Mesendoderm (in vitro differentiated cells): ENCODE measurements at places on chromosomes 5 and 9.

DNA sequence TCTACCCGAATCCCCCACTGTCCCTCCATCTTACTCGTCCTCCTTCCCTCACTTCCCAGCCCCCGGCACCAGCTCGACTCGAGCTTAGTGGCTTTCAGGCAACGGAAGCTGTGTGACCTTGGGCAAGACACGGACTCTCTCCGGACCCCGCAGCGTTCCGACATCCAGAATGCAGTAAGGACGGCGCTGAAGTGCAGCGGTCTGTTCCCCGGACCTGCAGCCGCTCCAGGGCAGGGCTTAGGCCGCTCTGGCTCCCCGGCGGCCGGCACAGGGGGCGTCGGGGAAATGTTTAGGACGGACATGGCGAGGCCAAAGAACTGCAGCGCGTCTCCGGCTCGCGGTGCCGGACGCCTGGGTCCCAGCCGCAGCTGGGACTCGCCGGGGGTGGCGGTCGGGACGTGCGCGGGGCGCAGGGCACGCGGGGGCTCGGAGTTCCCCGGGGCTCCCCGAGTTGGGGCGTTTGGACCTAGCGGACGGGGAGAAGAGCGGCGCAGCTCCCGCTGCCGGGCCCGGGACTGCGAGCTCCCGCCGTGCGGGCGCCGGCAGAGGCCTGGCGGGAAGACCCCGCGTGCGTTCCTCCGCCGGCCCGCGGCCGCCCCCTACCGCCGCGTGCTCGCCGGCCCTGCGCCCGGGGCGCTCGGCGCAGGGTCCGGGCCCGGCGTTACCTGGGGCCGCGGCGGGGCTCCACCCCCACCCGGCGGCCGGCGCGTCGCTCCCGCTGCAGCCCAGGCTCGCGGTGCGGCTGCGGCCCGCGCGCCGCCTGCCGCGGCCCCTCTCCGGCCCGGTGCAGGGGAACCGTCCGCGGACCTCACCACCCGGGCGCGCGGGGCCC, 5.6 kb upstream of the RNF44 start:
- peak; percentile 71 for DNase-seq

GRCh38 chr5:5285906-5286305, 136.6 kb upstream of the ICE1 start:
- DNase-seq: no peak

GRCh38 chr9:133528001-133528875, 3.5 kb upstream of the MYMK start:
- DNase-seq: no peak

GRCh38 chr5:172691886-172692285, 50.8 kb downstream of the NEURL1B start:
- peak; percentile 68 for DNase-seq

GRCh38 chr5:68817632-68818031, 276.2 kb upstream of the SLC30A5 start:
- DNase-seq: no peak

DNA sequence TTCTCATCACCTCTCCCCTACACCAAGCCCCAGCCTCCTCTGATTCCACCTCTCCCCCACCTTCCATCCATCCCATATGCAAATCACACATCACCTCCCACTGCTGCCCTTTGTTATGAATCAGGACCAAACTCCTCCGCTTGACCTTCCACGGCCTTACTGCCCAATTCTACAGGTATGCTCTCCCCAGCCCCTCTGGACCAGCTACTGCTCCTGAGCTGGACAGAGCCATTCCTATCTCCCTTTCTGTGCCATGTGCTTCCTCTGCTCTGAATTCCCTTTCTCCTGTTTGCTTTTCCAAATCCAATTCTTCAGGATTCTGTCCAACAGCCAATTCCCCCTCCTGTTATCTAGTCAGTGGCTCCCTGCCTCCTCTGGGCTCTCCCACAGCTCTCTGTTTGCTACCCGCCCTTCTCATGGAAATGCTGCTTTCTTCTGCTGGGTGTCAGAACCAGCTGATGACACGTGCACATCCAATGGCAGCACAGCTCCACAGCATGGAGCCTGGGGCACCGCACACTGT, 8.3 kb downstream of the FABP6 start:
- no peak for DNase-seq

DNA sequence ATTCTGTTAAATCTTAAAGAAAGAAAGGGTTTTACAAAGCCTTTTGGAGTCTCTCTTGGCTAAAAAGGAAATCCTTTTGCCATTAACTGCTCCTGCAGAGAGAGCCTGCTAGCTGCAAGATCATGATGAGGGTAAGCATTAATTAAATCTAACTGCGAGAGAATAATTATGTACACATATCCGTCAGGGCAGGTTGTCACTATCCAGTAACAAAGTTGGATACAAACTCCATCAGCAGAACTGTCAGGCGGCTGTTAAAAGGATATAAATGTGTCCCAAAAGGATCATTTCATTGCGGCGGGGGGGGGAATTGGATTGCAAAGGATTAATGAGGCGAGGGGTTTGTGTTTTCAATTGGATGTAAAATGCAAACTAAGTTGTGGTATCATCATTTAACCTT, 289.3 kb downstream of the ASTN2 start:
- DNase-seq: no peak

- no peak for DNase-seq
Measured at GRCh38 chr5:146751781-146752401, 126.7 kb downstream of the PPP2R2B start.

DNA sequence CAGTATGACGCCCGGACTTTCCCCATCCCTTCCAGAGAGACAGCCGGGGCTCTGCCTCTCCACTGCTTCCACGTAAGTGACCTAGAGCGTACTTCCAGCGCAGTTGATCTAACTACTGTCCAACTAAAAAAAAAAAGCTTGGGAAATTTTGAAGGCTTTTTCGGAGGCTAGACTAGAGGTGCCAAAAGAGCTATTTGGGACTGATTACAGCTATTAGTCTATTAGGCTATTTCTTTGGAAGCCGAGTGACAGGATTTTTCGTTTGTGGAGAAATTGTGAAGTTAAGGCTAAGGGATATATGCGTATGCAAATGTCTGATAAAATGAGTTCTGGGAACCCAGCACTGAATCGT, 1.5 kb downstream of the CCNO start:
- no peak for DNase-seq

DNA sequence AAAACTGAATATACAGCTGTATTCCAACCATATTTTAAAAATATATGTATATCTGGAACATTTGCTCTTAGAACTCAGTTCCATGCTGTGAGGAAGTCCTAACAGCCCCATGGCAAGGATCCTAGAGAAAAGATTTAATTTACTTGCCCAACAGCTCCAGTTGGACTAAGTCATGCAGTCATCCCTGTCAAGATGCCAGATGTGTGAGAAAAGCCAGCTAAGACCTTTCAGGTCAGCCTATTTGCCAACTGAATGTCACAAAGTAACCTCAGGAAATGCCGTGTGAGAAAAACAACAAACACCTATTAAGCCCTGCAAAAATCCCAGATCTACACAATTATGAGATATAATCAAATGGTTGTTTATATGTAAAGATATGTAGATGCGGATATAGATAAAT, 416.3 kb downstream of the NR2F1-AS1 start:
- DNase-seq: peak; percentile 48

- DNase-seq: no peak
Measured at GRCh38 chr9:110123341-110124095, 84.4 kb downstream of the C9orf152 start.

DNA sequence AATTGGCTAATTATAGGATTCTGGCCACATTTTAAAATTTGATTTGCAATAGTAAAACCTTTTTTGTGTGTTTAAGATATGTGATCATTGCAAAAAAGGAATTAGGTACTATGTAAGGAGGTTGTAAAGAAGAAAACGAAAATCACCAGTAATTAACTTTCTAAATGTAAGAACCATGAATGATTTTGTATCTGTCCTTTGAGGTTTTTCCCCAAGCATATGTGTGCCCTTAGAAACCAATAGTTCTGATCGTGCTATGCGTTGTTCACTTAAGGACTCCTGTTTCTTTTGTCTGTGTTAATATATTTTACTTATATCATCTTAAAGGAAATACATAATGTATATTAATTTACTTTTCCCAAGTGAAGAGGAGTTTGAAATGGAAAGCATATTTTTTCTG, 410.2 kb downstream of the PSAT1 start:
- DNase-seq: no peak

DNA sequence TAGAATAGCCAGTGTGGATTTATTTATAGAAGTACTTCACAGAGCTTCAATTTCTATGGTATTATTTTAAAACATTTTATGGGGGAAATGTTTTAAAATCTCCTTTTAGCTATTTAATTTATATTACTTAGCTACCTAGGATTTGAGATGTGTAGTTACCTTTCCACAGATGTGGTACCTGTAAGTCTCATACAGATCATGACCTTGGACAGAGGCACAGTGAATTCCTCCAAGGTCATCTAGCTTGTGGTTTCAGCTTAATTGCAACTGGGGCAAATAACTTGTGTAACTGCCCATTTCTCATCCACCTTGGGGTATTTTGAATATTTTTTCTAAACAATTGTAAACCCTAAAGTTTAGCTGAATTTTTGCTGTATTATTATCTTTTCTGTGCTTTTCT, 89.2 kb downstream of the DMRTA1 start:
- no peak for DNase-seq

- no peak for DNase-seq
Measured at GRCh38 chr9:76887951-76888350, 18.0 kb downstream of the PRUNE2 start.

DNA sequence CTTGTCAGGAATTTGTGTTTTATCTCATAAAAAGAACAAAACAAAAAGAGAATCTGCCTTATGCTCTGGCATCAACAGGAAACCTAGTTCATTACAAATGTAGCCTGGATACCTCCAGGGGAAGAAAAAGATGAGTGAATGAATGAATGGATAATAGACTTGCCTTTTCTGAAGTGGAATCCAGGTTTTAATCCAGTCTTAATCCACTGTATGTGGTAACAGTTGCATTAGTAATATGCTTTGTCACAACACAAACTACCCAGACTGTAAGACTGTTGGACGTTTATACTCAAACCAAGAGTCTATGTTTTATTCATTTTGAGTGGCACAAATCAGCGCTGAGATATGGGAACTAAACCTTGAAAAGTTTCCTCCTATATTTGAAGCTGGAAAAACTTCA, 32.1 kb upstream of the MAP3K1 start:
- no peak for DNase-seq

GRCh38 chr5:159955056-159955624, 38.9 kb downstream of the ADRA1B start:
- no peak for DNase-seq

DNA sequence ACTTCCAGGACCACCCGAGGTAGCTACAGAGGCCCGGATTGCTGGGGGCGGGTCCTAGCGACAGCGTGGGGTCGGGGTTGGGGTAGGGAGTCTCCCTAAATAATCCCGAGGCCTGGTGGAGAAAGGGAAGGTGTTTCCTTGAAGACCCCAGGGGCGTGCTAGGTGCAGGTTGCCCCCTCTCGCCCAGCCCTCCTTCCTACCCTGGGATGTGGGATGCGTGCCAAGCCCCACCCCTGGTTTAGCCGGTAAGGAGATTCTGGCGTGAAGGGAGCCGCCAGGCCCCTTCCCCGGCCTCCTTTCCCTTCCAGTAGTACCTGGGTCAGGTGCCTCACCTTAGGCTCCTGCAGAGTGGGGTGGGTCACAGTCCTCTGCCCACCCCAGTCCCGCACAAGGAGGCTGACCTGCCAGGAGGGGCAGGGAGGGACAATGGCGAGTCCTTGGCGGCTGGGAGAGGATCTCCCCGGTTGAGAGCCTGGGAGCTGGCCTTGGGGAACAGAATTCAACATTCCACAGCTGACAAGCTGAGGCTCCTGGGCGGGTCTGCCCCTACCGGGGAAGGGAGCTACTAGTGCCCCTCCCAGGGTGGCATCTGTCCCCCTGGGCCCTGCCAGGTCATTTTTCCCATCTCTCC, 674 bp downstream of the TSPAN17 start:
- DNase-seq: peak; percentile 33

DNA sequence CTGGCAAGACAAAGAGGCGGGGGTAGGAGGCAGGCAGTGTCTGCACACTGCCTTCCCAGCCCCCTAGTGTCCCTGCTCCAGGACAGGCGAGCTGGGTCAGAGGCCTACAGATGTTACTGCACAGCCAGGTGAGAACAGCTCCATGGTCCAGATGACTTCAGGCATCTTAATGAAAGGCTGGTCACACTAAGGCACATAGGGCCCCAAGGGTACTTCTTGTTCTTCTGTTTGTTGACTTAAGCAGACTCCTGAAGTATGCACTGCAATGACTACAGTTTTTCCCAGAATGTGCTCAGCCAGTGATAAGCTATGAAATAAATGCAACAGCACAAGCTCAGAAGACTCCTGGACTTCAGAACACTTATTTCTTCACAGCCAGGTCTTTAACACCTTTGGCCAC, 27.4 kb downstream of the ATPSCKMT start:
- DNase-seq: no peak

DNA sequence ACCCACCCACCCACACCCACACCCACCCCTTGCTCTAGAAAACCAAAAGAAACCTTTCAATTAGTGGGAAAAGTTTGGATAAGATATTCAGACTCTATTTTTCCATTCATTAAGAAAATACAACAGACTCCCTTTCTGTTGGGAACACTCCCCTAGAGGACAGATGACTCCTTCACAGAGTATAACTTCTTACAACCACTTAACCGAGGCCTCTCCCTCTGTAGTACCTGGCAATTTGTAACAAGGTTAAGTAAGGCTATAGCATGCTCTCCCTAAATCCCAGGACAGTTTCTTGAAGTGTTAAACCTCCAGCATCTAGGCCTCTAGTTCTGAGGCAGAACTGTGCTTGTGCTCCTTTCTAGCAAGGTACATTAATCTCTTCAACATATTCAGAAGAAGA, 75.9 kb upstream of the NR5A1 start:
- DNase-seq: no peak

DNA sequence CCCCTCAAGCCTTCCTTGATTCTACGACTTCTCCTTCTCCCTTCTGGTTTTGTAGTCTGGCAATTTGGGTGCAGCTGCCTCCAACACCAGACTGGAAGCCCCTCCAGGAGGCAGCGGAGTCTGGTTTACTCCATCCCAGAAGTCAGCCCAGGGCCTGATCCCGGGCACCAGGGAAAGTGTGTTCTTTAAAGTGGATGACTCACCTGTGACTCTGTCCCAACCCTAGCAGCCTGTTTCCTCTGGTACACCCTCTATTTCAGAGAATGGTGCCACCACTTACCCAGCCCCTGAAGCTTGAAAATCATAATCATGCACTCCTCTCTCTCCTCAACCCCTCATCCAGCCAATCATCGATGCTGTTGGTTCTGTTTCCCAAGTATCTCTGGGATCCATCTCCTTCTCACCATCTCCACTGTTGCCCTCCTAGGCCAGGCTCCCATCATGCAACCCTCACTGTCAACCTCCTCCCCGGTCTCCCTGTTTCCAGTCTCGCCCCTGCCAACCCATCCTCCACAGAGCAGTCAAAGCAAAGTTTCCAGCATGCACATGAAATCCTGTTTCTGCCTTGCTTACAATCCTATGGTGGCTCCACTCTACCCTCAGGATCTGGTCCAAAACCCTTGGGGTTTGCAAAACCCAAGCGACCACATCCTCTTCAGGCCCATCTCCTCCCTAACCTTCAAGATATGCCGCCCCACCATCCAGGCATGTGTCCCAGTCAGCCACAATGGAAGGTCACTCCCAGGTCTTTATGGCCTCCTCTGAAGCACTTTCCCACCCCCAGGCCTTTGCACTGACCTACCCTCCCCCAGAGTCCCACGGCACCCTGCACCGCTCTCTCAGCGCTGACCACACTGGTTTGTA, 10.5 kb downstream of the LHX6 start:
- no peak for DNase-seq
